ENCODE measurements at places on chromosomes 6 and 20.

DNA sequence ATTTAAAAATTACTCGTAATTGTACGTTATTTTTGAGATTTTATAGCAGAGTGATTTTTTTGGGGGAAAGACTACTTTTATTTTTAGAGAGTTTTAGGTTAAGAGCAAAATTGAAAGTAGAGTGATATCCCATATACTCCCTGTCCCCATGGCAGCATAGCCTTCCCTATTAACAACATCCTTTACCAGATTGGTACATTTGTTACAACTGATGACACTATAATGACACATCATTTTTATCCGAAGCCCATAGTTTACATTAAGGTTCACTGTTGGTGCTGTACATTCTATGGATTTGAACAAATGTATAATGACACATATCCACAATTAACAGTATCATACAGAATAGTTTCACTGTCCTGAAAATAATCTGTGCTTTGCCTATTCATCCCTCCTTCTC lies 1126.4 kb upstream of the CITED2 start:
- no peak for DNase-seq

DNA sequence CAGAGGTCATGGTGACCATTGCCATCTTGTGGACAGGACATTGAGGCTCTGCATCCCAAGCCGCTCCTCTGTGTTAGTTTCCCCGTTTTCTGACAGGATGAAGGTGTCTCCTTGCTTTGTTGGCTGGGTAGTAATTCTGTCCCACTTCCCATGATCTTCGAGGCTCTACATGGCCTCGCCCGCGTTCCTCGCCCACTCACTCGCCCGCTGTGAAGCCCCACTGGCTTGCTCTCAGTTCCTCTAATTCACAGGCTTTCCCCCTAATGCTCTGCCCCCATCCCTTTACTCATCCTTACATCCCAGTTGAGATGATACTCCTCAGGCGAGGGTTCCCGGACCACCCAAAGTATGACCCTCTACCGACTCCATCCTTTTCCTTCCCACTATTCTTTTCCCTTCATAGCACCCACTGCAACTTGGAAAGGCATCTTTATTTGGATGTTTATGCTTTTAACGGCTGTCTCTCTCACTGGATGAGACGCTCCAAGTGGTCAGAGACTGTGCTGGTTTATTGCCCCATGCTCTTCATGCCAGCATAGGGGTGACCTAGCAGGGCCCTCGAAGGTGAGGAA lies 511 bp upstream of the SLC35B2 start:
- no peak for DNase-seq

- no peak for DNase-seq
These were observed 840.8 kb downstream of the TBC1D32 start for GRCh38 chr6:120493505-120493904.

DNA sequence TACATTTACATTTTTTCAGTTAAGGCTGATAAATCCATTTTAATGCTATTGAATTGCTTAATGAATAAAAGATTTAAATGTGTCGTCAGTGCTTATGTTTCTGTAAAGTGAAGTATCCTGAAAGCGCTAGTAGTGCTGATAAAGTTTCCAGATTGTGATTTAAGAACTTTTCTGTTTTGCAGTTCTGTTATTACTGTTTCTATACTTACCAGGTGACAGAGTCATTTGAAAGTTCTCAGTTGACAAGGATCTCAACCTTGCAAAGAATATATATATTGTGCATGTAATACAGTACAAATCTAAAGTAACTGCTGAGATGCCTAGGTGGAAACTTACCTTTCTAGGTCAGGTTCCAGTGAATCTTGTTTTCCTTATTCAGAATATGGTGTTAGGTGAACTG lies 201.8 kb downstream of the ARID1B start:
- no peak for DNase-seq

DNA sequence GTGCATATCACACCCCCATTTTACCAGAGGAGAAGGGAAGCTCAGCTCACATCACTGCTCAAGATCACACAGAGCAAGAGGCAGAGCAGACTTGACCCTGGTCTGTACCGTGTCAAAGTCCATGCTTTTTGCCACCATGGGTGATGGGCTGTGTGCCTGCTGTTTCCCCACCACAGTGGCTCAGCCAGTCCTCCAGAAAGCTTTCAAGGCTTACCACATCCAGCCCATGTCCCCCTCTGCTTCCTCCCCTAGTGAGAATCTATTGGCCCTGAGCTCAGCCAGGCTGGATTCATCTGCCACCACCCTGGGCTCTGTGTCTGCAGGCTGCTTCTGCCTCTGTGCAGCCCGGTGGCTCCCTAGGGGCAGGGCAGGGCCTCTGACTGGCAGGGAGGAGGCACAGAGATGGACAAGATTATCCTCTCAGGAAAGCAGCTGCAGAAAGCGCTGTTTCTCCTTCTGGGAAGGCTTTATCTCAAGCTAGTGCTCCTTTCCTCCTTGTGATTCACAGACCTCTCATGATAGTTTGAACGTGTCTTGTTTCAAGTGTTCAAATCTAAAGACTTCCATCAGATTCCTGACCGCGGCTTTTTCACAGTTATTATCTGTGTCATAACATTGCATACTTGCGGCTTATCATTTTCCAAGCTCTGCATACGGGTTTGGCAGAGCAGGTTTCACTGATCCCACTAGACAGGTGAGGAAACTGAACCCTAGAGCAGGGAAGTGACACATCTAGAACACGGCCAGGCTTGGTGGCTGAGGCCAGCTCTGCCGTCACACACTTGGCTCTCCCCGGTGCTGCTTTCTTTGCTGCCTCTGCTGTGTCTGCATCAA lies 37.4 kb downstream of the VEGFA start:
- DNase-seq: peak; percentile 44
